Kidney capillary endothelial cell (primary cell): ENCODE measurements at places on chromosomes 7 and 10.

DNA sequence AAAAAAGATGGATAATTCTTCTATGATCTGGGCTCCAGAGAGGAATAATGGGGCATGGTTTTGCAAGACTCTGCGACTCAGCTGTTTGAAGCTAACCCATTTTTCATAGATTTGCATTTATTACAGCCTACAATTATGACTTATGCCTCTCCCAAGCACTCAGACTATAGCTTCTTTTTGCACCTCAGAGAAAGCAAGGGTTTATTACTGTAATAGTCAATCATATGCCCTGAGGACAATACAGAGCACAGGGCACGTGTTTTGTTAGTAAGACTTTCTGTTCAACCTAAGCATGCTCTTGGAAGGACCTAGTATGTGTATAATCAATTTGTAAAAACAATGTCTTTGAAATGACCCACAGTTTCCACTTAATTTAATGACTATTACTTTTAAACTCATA lies 221.2 kb downstream of the PARD3 start:
- DNase-seq, result no peak

GRCh38 chr7:127527561-127527960 lies 57.8 kb downstream of the GCC1 start:
- DNase-seq, result no peak

- DNase-seq, result no peak
Observed at GRCh38 chr10:52239771-52240170, 74.3 kb upstream of the DKK1 start.

- DNase-seq, result no peak
Observed at GRCh38 chr7:64636386-64636785, 29.5 kb upstream of the ZNF107 start.
